ENCODE measurements at places on chromosomes 6 and 20.
A peak's percentile ranks its signal among the peaks of the same experiment; 100 is the strongest.

DNA sequence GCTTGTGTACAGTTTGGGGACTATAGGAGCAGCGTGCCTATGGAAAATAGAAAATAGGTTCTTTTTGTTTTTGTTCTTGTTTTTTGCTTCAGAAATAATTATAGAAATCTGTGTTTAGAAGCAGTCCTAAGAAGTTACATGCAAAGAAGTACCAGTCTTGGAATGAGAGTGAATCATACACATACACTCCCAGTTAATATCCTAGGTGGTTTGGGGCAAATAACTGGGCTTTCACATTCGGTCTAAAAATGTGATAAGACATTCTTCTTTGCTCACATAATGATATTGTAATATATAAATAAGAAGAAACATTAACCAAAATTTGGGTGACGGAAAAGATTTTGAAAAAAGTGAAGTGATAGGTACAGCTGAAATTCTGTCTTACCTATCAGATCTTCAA is 61.0 kb downstream of the ENPP1 start:
- no peak for DNase-seq

DNA sequence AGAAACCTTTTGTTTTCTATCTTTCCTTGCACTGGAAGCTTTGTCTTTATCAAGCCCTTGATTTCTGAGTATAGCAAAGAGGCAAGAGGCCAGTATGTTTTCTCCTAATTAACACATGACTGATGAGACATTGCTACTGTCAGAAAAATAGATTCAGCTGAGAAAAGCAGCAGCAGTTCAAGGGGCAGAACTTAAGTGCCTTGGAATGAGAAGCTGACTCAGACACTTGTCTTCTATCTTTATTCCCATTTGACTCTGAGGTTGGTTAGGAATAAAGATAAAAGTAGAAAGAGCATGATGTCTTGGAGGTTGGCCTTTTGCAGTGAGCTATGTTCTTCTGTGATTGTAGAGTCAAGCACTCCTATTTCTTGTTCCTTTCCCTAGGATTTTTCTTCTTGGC is 79.1 kb upstream of the MAN1A1 start:
- peak; percentile 6 for DNase-seq

GRCh38 chr6:31763619-31763940 is 1.1 kb downstream of the SAPCD1 start:
- peak; percentile 59 for DNase-seq

GRCh38 chr6:126266664-126267063 is 73.3 kb upstream of the CENPW start:
- DNase-seq = no peak

DNA sequence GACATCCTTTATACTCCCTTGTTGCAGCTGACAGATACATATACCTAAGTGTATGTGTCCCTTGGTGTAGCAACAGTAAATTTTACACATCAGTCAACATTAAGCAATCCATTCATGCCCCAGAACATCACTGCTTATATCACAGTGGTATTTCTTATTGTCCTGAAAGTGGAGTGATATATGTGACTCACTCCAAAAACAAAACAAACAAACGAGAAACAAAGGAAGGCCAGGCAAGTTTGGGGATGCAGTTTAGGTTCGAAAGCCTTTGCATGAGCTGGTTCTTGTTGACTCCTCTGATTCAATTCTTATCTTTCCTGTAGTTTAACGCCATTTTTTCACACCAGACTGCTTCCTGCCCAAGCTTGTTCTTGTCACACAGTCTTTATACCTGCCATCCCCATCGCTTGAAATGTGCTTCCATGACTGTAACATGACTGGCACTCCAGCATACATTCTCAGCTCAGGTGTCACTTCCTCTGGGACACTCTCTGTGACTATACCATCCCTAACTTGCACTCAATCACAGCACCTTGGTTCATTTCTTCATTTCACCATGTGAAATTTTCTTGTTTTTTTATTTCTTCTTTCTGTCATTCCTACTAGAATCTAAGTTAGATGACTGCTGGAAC is 125.0 kb upstream of the TSHZ2 start:
- no peak for DNase-seq
